ENCODE measurements at places on chromosomes 2 and 18.
A peak's percentile ranks its signal among the peaks of the same experiment; 100 is the strongest.

- no peak for DNase-seq
These were observed 87.9 kb upstream of the COL5A2 start for GRCh38 chr2:189267491-189267890.

DNA sequence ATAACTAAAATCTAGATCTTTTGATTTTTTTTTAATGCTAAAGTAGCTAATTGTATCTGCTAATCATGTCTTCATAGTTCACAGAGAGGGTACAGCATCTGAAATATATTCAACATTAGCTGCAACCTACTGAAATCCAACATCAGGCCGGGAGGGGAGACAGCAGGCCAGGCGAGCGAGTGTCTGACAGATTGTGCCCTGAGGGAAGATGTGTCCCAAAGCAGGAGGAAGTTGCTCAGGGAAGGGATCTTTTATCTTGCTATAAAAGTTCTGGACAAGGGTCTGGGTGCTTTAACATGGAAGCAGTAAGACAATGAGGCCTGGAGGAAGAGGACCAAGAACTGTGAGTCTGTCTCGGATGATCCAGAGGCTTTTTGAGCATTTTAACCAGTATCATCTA, 274.1 kb downstream of the AFF3 start:
- DNase-seq = no peak

DNA sequence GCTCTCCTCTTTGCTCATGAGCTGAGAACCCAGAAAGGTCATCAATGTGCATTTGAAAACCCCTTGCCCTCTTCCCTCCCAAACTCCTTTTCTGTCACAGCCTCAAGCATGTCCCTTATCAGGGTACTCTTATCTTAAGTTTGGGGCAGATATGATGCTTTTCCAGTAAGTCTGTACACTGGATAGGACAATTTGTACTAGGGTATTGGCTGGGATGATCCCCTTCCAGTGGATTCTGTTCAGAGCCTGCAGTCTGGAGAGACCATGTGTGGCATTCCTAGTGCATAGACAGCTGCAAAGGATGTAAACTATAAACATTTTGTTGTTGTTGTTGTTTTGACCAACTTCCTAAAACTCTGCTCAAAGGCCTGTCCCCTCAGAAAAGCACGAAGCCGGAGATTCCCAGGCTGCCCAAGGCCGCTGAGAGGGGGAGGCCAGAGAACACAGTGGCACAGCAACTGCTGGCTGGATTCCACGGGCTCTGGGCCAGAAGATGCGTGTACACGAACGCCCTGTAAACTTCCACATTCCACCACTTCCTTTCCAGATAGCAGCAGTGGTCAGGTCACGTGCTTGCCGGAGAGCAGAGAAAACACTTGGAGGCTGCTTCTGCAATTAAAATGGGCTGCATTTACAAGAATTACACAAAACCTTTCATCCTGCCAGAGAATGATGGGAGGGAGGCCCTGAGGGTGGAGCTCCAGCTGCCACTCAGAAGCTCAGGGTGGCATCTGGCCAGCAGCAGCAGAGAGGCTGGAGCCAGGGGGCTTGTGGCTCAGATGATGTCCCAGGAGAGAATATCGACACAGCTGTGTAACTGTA, 42.1 kb downstream of the BMP10 start:
- peak; percentile 89 for DNase-seq

DNA sequence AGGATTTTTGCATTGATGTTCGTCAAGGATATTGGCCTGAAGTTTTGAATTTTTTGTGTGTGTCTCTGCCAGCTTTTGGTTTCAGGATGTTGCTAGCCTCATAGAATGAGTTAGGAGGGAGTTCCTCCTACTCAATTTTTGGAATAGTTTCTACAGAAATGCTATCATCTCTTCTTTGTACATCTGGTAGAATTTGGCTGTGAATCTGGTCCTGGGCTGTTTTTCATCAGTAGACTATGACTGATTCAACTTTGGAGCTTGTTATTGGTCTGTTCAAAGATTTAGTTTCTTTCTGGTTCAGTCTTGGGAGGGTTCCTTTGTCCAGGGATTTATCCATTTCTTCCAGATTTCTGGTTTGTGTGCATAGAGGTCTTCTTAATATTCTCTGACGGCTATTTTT, 166.7 kb downstream of the ST6GAL2 start:
- DNase-seq = no peak

- no peak for DNase-seq
These were observed 746.0 kb upstream of the TMEFF2 start for GRCh38 chr2:192940767-192941166.

- no peak for DNase-seq
These were observed 147.8 kb downstream of the EN1 start for GRCh38 chr2:118699447-118700175.

GRCh38 chr2:145851730-145852129, 1331.8 kb upstream of the ZEB2 start:
- no peak for DNase-seq

GRCh38 chr2:23662941-23663920, 263.7 kb downstream of the ATAD2B start:
- DNase-seq = no peak

DNA sequence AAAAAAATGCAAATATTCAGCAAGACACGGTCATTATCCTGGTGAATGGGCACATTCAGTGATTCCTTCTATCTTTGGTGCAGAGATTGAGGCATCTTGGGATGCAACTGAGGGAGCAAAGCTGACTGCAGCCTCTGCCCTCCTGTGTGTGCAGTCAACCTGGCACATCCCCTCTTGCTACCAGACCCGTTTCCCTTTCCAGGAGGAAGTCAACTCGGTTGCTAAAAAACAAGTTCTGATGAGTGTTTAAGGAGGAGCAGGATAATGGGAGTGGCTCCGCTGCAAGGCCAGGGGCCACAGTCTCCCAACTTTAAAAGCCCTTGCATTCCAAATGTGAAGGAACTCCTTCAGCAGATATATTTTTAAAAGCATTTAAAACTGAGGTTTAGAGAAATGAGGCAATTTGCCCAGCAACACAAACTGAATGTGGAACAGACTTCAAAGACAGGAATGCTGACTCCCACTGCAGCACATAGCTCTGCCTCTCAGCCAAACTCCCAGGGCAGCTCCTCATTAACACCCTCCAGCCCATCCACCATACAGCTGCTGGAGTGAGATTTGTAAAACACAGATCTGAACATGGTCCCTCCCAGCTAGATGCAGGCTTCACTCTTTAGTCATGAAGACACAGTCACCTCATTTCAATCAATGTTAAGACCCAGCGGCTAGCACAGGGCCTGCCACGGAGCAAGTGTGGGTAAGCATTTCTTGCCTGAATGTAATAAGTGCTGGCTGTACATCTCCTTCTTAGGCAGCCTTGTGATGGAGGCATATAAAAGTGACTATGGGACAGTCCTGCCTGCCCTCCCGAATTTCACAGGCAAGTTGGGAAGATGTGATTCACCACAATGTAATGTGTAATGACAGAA, 54.3 kb downstream of the VSNL1 start:
- no peak for DNase-seq

DNA sequence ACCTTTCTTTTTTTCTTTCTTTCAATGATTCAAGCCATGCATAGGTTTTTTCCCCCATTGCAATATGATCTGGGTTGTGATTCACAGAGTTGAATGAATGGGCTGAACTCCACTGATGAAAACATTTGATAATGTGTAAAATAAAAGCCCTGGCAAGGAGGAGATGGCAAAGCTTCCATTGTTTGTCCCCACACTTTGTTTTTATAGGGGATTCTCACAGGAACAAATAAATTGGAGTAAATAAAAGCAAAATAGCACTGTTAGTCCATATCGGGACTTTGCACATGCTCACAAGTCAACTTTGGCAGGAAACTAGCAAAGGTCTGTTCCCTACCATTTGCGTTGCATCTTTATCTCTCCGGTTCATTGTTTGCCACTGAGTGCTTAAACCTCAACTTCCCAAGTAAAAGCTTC, 55.7 kb downstream of the MEIS1 start:
- DNase-seq = no peak

DNA sequence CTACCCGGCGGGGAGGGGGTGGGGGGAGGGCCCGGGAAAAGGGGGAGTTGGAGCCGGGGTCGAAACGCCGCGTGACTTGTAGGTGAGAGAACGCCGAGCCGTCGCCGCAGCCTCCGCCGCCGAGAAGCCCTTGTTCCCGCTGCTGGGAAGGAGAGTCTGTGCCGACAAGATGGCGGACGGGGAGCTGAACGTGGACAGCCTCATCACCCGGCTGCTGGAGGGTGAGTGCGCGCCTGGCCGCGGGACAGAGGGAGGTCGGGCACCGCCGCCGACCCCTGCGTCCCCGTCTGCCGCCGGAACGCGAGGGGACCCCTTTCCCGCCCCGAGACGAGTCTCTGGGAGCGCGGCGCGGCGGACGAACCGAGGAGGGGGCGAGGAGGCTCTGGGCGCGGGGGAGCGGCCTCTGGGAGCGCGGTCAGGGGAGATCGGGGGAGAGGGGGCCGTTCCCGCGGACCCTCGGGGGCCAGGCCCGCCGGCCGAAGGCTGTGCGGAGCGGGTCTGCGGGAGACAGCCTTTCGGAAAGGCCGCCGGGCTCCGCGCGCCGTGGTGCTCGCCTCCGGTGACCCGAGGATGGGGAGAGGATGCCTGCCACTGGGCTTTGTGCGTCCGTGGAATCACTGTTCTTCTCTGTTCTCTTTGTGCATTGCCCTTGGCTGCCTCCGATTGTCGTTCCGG, 463 bp downstream of the PPP1CB start:
- no peak for DNase-seq

DNA sequence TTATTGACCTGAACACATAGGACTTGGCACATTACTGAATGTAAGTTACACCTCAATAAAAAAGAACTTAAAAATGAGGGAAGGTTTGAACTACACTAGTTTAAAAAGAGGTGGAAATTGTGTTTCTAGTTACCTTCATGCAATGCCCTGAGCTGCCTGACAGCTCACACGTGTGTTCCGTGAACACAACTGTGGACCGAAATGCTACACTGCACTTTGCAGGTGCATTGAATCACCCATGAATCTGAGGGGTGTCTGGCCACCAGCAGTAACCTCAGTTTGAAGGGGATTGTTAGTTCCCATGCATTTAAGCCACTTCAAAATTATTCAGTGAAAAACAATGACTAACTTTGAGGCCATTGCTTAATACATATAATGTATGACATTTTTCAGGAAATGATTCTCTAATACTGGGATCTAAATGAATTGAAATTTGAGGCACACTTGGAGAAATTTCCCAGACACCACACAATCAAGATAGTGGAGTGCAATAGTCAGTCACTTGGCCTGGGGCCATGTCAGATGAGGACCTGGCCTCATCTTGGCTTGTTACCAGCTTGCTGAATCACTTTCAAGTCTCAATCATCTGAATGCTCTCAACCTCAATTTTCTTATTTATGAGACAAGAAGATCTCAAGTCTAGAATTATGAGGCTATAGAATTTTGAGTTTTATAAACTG, 59.3 kb downstream of the MYL12B start:
- DNase-seq = peak; percentile 94

- DNase-seq = no peak
These were observed 246.0 kb upstream of the CXCR4 start for GRCh38 chr2:136363900-136364299.

GRCh38 chr2:33073018-33073417, 126.3 kb downstream of the LTBP1 start:
- no peak for DNase-seq

DNA sequence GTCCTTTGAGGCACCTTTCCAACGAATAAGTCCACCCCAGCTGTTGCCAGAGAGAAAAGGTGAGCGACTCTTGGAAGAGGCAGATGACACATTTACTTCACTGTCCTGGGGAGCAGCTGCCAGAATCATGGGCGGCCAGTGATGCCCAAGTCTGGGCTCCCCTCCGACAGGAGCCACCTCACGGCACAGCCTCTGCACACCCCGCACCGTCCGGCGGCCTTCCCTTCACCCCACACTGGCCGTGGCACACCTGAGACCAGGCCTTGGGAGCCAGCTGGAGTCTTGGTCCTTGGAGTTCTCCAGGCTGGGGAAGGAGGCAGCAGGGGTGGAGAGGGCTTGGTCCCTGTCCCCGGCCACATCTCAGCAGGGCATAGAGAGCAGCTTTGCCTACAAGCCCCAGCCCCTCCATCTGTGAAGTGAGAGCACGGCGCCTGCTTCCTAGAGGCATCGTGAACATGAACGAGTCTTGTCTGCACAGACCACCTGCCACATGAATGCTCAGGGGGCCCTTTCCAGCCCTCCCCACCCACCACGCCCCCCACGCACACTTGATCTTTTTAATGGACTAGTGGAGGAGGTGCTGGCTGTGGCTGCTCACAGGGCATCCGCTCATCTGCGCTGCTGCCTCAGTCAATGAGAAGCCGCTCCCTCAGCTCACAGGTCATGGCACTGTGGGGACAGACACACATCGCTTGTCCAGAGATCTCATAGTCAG, 400.2 kb upstream of the MYT1L start:
- DNase-seq = no peak

DNA sequence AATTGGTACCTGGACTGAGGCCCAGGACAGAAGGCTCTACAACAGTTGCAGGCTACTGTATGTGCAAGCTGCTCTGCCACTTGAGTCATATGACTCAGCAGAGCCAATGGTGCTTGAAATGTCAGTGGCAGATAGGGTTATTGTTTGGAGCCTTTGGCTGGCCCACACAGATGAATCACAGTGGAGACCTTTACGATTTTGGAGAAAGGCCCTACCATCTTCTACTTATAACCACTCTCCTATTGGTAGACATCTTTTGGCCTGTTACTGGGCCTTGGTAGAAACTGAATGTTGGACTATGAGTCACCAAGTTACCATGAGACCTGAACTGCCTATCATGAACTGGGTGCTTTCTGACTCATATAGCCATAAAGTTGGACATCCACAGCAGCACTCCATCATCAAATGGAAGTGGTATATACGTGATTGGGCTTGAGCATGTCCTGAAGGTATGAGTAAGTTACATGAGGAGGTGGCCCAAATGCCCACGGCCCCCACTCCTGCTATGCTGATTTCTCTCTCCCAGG, 88.9 kb upstream of the NRXN1 start:
- no peak for DNase-seq

DNA sequence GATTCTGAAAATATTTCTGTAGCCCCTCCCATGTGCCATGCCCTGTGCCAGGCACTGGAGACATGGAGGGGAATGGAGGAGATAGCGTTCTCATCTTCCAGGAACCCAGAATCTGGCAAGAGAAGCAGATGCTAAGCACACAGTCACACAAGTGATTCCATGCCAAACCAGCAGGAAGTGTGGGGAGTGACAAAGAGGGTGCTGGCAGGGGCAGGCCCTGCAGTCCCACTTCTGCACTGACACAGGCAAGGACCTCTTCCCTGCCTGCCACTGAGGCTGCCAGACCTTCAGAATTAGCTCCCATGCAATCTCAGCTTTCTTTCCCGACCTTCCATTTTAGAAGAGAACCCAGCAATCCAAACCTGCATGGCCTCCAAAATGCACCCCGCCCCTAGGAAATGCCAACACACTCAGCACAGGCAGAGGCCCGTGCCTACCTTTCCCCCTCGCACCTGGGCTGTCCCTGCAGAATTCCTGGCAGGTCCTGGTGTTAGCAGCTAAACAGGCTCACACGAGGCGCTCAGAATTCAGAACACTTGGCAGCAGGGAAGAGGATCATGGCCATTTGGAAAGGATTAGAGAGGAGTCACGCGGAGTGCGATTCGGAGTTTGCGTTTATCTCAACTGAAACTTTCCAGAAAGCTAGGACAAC, 155.3 kb downstream of the MSH2 start:
- no peak for DNase-seq
